ENCODE measurements at places on chromosomes 12 and 14.

GRCh38 chr12:119592232-119592631 is 1.3 kb upstream of the TMEM233 start:
- DNase-seq, result no peak

- DNase-seq, result no peak
These were observed 274.6 kb downstream of the RAD51B start for GRCh38 chr14:68094158-68094557.

DNA sequence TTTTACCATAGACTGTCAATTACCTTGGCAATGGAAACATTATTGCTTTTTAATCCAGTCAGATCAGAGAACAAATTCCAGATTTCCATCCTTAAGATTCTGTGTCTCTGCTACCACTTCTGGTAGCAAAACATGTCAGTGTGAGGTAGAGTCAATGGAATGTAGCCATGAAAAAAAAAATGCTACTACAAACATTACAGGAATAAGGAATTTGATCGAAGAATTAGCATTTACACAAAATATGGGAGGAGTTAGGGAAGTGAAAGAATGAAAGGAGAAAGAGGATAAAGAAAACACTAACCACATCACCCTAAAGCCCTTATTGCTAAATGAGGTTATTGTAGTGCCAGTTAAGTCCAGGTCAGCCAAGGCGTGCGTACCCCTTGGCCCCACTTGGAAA is 9.2 kb downstream of the MED21 start:
- no peak for DNase-seq

DNA sequence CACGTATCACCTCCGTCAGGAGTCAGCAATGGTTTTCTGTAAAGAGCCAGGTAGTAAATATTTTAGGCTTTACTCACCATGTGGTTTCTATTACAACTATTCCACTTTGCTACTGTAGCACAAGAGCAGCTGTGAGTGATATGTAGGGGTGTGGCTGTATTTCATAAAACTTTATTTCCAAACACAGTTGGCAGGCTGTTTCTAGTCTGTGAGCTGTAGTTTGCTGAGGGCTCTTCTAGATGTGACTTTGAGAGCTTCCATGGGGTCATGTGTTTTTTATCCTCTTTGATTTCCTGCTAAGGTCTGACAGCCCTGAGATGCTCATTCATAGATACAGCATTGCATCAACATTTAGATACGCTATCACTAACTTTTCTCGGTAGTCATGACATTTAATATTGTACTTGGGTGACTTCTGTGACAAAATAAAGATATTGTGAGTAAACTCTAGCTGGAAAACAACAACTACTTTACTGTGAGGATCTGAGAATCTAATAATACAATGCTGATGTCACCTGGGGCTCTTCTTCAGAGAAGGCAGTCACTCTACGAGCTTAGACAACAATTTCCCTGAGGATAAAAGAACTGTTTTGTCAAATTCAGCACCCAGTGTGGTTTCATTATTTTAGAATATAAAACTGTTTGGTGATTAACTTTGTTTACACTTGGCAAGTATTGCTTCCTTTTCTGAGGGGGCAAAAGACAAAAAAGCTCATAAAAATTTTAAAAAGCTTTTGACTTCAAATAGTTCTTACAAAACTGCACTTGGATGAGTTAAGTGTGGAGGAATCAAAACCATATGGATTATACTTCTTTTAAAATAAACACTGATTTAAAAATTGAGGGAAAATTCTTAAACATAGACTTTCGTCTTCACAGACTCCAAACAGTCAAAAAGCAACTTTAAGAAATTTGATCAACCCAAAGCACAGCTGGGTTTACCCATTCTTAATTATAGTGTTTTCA is 231.2 kb upstream of the DCN start:
- DNase-seq, result no peak

GRCh38 chr12:131203666-131204415 is 250.1 kb downstream of the ADGRD1 start:
- no peak for DNase-seq

- DNase-seq, result no peak
These were observed 57.6 kb downstream of the EMP1 start for GRCh38 chr12:13253966-13254760.

GRCh38 chr12:47870175-47870781 is 34.5 kb downstream of the VDR start:
- no peak for DNase-seq

- no peak for DNase-seq
These were observed 15.5 kb downstream of the REM2 start for GRCh38 chr14:22898302-22899090.

GRCh38 chr14:74705613-74706500 is 7.0 kb downstream of the AREL1 start:
- DNase-seq, result no peak

DNA sequence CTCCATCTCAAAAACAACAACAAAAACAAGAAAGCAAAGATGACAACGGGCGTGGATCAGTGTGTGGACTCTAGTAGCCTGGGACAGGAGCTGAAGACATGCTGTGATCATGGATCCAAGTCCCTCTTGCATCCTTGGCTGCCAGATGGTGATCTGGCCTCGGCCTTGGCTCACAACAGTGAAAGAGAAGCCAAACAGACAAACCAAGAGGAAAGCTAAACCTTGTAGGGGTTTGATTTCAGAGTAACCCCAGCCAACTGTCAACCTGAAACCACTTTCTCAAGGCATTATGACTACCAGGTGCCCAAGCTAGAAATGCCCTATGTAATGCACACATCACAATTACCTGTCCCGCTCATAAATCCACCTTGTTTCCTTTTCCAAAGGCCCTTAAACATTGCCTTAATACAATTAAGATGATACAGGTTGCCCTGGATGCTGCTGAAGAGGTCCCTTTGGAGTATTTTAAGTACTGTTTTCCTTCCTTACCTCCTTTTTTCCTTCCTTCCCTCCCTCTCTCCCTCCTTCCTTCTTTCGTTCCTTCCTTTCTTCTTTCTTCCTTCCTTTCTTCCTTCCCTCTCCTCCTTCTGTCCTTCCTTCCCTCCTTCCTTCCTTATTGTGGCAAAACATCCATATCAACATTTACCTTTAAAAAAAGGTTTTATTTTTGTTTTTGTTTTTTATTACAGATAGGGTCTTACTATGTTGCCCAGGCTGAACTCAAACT is 41.4 kb upstream of the NINJ2 start:
- DNase-seq, result no peak

DNA sequence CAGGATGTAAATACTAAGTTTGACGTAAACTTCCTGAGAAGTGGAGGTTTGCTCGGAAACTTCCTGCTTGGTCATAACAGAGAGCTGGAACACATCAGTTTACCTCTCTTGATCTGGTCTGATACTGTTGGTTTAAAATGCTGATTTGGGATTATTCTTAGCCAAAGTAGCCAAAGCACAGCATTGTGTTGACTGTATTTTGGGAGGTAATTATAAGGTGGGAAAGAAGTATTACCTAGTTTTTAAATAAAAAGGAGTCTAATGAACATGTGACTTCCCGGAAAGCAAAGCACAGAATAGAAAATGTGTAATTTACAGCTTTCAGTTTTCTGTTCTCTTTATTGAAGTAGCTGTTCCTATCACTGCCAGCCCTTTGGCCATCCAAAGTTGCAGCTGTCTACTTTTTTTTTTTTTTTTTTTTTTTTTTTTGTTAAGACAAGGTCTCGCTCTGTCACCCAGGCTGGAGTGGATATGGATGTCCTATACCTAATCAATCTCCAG is 52.2 kb upstream of the SRP54 start:
- DNase-seq, result no peak

- DNase-seq, result no peak
These were observed 4.7 kb upstream of the MLXIP start for GRCh38 chr12:122073815-122074214.

- no peak for DNase-seq
These were observed 37.4 kb downstream of the SLC6A12 start for GRCh38 chr12:176321-177181.

GRCh38 chr14:71243697-71244096 is 336.4 kb downstream of the PCNX1 start:
- no peak for DNase-seq

GRCh38 chr14:101584055-101584859 is 23.0 kb downstream of the DIO3 start:
- DNase-seq, result no peak

DNA sequence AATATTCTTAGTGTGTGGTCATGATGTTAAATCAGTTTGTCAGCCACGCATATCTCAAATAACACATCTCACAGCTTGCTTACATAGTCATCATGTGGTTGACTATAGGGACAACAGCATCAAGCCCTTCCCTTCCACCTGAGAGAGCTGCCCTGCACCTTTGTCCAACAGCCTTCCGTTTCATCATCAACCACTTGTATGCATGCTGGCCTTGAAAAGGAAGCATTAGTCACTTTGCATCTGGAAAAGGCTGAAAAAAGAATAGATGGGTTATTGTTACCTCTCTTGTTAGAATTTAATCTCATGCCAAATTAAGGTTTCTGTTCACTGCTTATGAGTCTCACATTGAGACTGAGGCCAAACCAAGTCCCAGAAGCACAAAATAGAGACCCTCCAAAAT is 1586.5 kb upstream of the SEL1L start:
- no peak for DNase-seq

GRCh38 chr12:74393272-74393671 is 144.4 kb upstream of the ATXN7L3B start:
- DNase-seq, result no peak

DNA sequence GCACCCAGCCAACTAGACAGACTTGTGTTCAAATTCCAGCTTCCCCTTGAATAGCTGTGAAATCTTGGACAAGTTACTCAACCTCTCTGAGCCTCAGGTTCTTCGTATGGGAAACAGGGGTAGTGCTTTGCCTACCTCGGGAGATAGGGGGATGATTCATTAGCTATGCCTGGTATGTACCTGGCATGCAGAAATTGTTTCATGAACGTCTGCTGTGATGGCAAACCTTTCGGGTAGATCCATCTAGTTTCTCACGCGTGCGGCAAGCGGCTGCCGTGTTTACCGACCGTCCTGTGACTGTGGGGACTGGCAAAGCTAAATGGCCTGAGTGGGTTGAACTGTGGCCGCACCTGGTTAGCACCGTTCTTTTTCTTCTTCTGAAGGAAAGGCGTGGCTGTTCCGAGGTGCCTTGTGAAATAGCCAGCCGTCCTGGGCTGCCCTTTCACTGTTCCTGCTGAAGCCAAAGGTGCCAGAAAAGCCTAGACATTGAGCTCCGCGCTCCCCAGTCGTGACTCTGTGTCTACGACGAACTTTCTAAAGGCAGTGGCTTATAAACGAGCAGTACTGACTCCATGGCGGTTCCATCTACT is 40.6 kb upstream of the MED13L start:
- no peak for DNase-seq

All from cortex of kidney (tissue), 1 donor.